ENCODE measurements at places on chromosomes 5 and 9.

DNA sequence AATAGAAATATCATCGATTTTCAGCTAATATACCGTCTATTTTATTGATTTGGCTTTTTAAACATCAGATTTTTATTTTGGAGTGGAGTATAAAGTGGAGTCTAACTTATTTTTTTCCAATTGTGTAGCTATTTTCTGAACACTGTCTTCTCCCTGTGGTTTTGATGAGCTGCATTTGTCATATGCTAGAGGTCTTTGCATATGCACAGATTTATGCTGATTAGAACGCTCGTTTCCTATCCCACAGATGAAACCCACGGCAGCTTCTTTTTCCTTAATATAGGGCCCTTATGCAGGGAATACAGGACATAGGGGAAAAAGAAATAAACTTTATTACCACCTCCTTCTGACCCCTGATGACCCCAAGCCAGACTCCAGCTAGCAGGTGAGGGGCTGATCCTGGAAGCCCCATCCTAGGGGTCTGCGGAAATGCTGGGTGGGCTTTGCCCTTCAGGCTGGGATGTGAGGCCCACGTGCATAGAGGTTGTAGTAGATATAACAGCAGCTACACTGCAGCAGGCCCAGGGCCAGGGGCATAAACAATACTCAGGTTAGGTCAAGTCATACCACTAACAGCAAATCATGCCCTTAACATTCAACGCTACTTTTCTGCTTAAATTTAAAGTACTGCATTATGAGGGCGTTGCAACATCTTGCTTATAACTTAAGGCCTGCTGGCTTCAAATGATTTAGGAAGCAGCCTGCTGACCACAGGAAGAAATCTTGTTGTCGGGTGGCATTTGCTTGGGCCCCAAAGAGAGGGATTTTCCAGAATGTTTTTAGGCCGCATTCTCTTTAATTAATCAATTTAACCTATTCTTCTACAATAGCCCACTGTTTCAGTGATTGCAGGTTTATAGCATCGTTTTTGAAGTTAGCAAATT, 28.5 kb downstream of the MVB12B start:
- no peak for DNase-seq

DNA sequence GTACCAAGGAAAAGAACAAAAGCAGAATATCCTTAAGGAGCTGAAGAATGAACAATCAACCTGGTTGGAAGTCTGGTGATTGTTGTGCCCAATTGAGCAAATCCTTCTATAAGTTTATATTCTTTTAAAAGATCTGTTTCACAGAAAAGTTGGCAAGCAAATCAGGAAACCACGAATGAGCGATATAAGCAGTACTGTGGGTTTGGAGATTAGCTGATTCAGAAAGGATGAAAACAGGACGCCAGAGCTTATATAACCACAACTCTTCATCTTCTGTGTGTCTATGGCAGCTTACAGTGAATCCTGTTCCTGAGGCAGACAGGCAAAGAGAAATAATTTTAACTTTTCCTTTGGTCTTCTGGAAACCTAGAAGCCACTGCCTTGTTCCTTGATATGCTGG, 61.7 kb downstream of the SLC38A9 start:
- DNase-seq = peak; percentile 28

DNA sequence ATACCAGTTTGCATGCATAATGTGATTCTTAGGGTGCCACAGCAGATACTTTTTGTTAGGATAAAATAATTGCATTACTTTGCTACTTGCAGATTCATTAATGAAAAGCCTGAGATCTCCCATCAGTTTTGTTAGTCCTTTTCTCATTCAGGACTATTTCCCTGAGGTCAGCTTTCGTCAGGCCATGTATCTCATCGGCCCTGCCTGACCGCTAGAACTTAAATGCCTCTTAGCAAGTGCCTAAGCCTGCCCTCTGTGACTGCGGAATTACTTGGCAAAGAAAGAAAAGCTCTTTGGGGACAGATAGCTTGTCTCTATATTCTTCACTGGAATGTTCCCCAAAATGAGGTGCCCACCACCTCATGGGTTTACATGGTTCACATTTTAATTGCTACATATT, 147.8 kb downstream of the KCTD16 start:
- no peak for DNase-seq

DNA sequence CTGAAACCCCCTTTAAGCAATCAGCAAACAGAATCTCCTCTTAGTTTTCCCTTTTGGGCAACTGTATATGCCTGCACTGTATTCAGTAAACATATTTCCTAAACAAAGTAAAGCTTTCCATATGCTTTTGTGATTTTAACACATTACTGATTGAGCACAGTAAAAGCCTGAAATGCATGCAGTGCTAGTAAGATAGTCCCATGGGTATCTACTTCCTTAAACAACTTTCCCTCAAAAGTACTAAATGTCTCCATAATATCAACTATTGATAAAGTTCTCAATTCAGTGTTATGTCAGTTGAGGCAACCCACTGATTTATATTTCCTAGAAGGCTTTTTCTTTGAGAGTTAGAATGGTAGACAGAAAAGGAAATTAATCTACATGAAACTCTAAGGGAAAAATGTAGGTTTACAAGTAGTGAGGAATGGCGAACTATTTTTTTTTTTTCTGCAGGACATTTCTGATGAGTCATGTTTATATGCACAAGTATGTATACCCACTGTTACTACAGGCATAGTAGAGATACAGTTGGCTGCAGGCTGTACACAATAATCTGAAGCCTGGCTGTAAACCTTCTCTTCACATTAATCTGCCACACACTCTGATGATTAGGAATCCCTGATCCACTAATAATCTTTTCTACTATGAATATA, 31.2 kb upstream of the CEP120 start:
- no peak for DNase-seq

DNA sequence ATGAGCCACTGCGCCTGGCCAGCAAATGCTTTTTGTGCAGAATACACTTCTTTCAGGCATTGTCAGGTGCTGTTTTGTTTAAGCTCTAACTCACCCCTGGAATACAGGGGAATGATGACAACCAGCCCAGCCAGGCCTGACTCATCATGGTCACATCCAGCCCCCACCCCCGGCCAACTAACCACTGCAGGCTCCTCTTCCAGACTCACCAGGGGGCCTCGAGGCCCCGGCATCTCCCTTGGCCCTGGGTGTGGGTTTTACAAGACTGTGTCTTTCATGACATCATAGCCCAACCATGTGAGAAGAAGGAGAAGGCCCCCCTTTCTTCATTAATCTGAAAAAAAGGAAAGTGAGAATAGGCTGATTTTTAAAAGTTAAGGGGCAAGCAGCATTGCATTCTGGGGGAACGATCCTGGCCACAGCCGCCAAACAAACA, 35.5 kb downstream of the OLFML2A start:
- DNase-seq = no peak

DNA sequence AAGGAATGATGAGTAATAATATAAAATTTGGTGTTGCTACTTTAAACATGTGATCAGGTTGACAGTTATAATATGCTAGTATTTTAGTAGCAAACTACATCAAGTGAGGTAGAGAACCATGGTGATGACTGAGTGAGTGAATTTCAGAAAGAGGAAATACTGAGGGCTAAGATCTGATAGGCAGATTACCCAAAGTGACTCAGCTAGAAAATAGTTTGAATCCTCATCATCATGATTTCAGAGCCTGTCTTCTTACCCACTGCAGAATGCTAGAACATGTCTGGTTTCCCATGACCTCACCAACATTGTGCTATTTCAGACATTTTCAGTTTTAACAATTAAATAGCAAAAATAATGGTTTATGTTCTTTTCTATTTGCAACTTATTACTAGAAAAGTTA, 602.1 kb downstream of the TAF11L14 start:
- DNase-seq = no peak

DNA sequence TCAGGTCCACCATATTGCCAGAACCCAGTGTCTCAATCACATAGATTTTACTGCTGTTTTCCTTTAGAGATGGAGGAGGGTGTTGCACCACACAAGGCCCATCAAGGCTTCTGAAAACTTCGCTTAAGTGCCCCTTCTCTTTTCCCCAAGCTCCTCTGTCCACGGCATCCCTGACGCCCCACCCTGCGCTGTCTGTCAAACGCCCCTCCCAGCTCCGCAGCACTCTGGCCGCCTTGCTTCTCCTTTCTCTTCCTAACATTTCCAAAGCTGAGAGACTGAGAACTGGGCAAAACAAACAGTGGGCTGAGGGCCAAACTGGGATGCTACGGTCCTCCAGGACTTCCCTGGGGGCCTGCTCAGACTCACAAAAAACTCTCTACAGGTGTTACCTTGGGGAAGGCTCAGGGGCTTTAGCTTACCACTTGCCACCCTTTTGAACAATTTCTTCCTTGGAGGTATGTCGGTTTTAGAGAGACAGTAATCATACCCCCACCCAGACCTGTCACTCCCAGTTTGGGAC, 28.3 kb upstream of the ERGIC1 start:
- no peak for DNase-seq

DNA sequence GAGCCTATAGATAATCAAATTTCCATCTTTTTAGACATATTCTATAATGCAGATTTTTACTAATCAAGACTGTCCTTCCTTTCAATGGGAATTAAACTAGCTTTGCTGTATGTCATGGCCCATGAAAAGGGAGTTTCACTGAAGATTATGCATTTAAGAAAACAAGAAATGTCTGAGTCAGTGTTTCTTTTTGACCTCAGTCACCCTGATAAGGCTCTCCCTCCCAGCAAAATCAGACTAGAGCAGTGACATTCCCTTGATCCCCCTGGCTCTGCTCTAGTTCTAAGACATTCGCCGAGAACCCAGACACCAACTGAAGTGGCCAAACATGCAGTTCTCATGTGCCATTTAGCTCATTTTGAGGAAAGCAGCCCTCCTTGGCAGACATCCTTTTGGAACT, 442.0 kb downstream of the ACTL7B start:
- DNase-seq = no peak

DNA sequence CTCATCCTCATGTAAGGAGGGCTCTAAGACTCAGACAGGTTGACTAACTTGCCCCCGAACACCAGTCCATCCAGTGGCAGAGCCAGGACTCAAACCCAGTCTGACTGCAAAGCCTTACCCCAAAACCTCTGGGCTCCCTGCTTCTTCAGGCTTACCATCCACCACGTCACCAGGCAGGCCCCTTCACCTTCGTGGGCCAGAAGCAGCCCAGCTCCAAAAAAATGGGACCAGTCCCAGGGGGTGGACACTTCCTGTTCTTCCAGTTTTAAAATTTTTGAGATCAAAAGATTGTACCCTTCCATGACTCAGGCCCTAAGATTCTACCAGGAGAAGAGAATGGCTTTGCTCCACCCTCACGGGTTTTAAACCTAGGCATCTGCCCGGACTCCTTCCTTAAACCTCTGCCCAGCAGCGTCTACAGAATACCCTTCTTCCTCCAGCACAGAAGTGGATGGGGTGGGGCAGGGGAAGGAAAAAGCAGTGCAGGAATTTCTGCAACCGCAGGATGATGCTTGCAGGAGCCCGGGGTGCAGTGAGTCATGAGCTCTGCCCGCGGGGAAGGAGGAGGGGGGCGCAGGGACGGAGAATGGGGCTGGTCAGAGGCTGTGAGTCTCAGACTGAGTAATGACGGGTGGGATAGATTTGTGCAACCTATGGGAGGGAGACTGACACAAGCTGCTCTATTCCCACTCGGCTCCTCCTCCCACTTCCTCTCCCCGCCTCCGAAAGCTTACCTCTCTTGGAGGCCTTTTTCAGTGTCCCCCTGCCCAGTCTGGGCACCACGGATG, 50.4 kb upstream of the STXBP1 start:
- no peak for DNase-seq

GRCh38 chr5:52894451-52894850, 94.7 kb upstream of the ITGA2 start:
- DNase-seq = no peak

- DNase-seq = no peak
These were observed 530 bp downstream of the BBLN start for GRCh38 chr9:128160603-128160987.

GRCh38 chr5:31396611-31397295, 135.1 kb downstream of the DROSHA start:
- no peak for DNase-seq

- no peak for DNase-seq
These were observed 15.7 kb upstream of the FST start for GRCh38 chr5:53464722-53465121.

- DNase-seq = no peak
These were observed 75.4 kb upstream of the CPLX2 start for GRCh38 chr5:175795959-175796358.

GRCh38 chr9:125496313-125496834, 210.6 kb downstream of the MAPKAP1 start:
- DNase-seq = no peak

DNA sequence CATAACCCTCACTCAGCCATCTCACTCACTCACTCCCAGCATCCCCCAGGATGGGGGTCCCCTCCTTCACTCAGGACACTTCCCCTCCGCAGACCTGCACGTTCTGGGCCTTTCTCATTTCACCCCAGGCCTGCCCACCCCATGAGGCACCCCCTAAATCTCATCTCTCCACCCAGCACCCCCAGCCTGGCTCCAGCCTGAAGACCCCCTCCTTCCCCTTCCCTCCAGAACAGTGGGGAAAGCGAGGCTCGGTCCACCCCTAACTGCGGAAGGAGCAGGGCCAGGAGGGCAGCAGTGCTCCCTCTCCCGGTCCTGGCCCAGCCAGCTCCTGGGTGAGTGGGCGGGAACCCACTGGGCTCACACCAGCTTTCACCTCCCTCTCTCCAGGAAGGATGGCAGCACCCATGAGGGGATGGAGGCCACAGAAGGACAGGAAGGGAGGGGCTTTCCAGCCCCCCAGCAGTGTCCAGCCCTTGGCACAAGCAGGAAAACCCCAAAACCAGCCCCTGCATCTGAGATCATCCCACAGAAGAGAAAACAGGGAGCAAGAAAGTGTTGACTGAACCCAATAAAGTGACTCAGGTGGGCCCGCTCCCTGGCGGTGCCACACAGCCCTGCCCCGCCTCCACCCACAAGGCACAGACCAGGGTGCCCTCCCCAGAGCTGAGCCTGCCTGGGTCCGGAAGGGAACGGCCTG, 55.0 kb downstream of the LRSAM1 start:
- DNase-seq = no peak

GRCh38 chr9:115369322-115369957, 251.5 kb upstream of the TNC start:
- no peak for DNase-seq

DNA sequence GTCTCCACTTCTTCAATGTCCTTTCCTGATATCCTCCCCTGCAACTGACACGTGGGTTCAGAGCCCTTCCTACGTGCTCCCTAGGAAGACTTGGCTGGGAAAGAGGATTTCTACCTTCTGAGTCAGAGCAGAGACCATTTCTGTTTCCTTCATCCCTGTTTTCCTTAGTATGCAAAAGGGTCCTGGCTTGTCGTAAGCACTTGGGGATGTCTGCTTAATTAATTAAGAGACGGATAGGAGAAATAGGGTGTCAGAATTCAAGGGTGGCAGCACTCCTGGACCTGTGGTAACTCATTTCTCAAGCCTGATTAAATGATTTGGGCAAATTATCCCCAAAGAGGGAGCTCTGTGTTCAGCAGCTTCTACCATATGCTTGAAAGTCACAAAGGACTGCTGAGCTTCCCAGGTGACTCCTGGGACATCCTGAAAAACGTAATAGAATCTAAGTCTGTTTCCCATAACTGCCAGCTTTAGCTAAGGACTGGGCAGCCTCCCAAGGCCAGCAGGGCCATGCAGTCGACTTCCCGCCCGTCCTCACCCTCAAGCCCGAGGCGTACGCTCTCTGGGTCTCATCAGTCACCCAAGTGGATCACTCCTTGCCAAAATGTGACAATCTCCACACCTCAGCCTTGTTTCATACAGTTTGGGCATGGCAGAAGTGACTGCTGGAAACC, 20.5 kb downstream of the ABCA1 start:
- DNase-seq = no peak

GRCh38 chr9:102000956-102001355, 262.5 kb upstream of the GRIN3A start:
- DNase-seq = no peak

- no peak for DNase-seq
These were observed 16.1 kb downstream of the OLFML2A start for GRCh38 chr9:124793015-124793541.

- no peak for DNase-seq
These were observed 12.7 kb upstream of the DNAH5 start for GRCh38 chr5:13957032-13957645.
